ENCODE measurements at places on chromosomes 1 and 21.

DNA sequence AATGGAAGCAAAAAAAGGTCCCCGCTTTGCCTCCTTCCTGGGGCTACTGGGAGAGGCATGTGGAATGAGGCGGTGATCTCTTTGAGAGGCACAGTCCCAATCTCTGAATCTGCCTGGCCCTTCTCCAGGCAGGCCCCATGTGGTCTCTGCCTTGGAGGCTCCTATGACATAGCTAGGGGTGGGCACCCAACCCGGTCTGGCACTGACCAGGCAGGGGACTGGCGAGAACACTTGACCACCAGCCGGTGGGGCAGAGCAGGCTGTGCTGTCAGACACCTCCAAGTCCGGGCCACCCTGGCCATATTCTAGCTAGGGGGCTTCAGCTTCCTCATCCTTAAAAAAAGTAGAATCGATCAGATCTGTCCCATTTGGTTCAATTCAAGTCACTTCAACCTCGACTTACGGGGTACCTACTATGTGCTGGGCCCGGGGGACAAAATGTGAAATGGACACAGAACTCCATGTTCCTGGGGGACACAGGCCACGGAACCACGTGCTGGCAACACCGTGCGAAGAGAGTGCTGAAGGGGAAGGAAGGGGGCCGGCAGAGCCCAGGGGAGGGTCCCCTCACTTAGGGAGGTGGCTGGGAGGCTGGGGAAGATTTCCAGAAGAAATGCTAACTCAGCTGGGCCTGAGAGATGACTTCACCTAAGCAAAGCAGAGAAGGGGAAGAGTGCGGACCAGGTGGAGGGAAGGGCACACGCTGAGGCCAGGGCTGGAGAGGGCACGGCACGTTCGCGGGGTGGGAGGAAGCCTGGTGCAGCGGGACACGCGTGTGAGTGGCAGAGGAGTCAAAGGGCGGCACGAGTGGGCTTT is 33.3 kb downstream of the HSPG2 start:
- DNase-seq = no peak

GRCh38 chr1:172135076-172135672 is 285.3 kb upstream of the C1orf105 start:
- DNase-seq = no peak

GRCh38 chr1:112388436-112388835 is 7.6 kb upstream of the CTTNBP2NL start:
- no peak for DNase-seq

DNA sequence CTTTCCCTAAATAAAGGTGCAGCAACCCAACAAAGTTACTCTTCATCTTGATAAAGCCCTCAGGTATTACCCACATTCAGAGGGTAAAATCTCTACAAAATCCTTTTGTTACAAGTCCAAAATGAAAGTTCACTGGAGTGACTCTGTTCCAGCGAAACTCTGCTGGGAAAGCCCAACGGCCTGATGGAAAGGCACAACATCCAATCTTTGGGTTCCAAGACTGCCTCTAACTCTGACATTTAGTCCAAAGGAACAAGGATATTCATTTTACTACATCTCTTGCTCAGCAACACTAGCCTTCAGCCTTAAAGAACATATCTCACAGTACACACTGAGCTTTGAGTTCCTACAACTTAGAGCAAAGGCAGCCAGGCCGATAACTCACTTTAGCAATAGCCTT is 42.1 kb downstream of the TGFBR3 start:
- DNase-seq = no peak

DNA sequence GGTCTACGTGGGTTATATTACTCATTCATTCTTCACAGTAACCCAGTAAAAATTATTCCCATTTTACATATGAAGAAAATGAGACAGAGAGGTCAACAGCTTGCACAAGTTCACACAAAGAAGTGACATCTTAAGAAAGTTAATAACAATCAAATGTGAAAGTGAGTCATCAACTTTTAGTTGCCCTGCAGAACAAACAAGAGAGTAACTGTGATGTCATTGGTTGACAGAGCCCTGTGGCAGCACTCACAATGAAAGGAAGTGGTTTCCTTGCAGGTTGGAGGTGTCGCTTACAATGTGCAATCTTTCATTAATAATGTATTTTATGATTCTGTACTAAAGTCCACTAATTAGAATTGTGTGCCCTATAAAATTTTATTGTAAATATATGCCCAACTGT is 369.6 kb downstream of the RYR2 start:
- DNase-seq = peak; percentile 15

DNA sequence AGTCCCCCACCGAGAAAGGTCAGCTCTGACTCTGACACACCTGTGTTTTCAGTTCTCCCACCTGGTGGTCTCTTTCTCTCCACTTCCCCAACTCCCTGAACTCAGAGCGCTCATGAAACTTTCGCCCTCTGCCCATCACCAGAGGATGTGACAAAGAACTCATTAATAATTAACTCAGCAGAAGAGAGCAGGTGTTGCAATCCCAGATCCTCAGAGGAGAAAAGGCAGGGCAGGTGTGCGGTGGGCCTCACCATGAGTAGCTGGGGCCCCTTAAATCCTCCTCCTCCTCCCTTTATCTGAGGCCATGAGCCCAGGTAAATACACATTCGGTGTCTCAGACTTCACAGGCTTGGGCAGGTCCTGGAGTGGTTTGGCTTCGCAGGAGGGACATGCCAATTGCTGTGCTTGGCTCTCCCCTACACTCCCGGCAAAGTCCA is 1.7 kb upstream of the LAMB3 start:
- no peak for DNase-seq

DNA sequence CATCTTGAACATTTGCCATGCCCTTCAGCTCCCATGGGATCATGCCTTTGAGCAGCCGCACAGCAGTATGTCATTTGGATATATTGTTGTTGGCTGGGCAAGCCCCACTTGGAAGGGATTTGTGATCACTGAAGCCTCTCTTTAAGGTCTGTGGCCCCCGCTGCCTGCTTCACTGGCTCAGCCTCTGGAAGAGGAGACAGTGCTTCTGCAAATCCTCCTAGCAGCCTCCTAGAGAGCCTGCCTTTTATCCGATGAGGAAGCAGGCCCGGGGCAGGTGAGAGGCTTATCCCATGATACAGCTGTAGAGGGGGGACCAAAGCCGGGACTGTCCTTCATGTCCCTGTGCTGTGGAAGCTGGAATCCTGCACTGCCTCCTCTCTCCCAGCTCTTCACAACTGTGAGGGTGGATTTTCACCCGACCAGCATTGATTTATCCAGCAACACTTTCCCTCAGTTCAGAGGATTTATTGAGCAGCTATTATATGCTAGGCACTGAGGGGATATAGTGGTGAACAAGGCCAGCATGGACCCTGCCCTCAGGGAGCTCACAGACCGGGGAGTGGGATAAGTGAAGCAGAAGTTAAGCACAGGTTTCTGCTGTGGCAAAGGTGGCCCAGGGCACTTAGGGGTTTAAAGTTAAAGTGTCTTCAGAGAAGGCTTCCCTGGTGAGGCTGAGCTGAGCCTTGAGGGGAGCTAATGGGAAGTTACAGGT is 3.9 kb downstream of the TMEM61 start:
- no peak for DNase-seq

- DNase-seq = no peak
Observed at GRCh38 chr1:161217831-161218230, 2.7 kb downstream of the FCER1G start.

DNA sequence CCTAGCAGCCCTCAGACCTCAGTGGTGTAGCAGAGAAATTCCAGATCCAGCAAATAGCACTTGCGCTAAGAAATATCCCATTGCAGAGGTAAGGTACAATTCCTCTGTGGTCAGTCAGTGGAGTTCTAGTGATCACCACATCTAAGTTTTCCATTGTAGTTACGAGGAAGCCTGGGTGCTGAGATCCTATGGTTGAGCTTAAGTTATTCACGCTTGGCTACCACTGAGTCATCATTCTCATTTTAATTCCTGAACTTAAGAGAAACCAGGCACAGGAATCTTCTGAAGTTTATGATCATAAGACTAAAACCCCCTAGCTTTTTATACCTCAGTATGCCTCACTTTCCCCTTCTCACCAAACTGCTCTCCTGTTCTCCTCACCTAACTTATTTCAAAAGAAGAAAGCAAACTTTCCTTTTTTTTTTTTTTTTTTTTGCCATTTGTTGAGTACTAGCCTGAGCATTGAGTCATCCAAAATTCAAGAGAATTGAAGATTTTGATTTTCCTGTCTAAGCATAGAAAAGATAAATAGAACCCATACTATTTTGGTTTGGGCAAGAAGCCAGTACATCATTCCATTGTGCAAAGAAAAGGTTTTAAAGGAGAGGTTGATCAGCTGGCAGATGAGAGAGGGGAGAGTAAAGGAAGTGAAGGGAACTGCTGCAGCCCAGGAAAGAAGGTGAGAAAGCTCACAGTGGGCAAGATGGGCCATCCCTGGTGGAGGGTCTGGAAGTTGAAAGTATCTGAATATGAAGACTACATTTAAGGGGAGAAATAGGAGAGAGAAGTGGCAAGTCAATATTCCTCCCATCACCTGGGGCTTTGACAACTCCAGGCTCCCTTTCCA is 39.9 kb downstream of the SERBP1 start:
- DNase-seq = no peak

DNA sequence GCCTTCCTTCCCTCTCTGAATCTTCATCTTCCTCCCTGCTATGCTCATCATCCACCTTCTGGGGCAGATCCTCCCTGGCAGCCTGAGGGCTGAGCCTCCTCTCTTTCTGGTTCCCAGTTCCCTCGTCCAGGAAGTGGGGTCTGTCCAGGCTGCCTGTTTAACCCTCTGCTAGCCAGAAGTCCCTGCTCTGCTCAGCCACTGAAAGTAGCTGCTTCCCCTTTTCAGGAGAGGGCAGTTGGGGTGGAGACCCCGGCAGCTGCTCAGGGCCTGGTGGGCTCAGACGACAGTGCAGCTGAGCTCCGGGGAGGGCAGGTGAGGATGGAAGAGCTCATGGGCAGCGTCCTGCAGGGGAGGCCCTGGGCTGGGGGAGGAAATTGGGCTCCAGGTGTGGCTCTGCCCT is 43.1 kb upstream of the ETV3 start:
- no peak for DNase-seq

DNA sequence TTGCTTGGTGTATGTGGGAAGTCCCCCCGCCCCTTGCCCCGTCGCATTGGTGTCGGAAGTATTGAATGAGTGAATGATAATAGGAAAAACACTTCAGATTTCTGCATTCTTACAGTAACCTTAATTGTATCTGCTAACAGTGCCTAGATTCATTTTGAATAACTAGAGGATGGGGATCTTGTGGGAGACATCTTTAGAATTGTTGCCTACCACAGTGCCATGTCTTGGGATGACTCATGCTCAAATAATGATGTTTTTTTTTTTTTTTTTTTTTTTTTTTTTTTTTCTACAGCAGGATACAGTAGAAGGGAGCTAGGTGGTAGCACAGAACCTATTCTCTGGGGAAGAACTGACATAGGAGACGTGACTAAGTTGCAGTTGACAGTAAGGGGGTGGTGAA is 237.9 kb downstream of the USP25 start:
- no peak for DNase-seq

DNA sequence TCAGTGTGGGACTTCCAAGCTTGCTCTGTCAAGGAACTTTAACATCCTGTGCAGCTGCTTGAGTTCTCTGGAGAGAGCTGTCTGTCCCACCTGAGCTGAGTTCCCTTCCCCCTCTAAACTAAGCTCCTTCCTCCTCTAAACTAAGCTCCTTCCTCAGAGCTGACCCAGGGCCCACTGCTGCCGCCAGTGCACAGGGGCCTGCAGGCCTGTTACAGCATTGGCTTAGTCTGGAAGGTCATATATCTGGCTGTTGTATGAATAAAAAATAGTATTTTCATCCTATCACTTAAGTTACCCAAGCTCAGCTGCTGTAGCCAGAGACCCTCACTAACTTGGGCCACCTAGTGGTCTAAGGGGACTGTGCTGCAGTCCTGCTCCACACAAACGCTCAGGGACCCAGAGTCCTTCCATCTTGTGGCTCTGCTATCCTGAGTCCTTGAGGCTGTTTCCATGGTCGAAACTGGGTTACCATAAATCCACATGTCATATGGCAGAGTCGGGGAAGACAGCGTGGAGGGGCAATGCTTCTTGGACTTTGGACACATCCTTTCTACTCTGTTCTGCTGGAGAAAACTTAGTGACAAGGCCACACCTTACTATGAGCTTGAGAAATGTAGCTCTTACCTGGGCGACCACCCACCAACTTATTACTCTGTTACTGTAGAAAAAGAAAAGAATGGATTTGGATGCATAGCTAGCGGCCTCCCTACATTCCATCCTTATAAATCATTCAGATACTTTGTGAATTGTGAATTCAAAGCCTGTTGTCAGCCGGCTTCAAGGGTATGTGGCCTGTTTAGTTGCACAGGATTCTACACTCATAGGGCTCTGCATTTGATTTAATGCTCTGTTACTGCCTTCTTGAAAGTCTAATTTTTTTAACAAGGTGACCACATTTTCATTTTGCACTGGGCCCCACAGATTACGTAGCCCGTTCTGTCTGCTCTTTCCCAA is 71.4 kb upstream of the GCLM start:
- DNase-seq = no peak

- DNase-seq = no peak
Observed at GRCh38 chr1:199218533-199218932, 579.7 kb downstream of the PTPRC start.

DNA sequence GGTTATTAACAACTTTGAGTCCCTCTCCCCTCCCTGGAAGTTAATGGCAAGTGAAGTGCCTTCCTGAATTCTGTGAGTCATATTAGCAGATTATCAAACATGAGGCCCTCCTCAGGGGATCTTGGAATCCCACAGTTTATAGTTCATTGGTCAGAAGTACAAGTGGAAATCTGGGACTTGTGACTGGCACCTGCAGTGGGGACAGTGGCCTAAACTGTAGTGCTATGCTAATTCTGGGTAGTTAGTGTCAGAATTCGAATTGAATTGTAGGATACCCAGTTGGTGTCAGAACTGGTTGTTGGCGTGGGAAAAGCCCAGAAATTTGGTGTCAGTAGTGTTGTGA is 26.2 kb downstream of the ZYG11B start:
- DNase-seq = no peak

DNA sequence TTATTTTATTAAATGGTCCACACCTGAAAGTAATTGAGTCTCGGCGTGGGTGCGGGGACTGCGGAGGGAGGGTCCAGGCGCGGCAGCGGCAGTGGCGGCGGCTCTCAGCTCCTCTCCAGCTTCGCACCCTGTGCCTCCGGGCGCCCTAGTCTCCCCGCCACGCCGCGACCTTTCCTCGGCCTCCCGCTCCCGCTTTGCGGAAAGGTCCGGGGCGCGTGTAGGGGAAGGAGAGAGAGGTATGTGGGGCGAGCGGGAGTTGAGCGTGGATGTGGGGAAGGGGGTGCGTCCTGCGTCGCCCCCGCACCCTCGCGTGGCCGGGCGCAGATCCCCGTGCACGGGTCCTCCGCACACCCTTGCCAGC is 13.4 kb upstream of the ALX3 start:
- DNase-seq = no peak

DNA sequence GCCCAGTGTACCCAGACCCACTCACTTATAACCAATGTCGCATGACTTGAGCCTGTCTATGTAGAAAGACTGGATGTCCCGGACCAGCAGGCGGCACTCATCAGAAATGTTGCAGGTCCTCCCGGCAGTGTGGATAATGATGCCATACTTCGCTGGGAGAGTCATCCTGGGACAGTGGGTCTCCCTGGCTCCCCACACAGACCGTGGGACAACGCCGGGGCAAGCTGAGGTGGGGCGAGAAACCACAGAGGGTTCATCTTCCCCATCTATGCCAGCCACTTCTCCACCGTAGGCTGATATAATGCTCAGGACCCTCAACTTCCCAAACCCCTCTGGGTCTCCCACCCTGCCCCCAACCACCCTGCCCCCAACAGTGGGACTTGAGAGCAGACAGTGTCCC is 8.3 kb downstream of the PGLYRP4 start:
- DNase-seq = no peak

All from activated T-helper 2 cell treated with anti-CD3 and anti-CD28 coated beads, Interferon-gamma antibody, Interleukin-2, Interleukin-4, amounts not matched to agents 10 μg/mL and 5 μg/mL and 100 μg/mL, durations not matched to agents 14 hours and 24 hours and 36 hours (primary cell).